Camera-type eye (tissue), 1 donor: ENCODE measurements at places on chromosomes 12 and 14. TPM values are rescaled to one million over a fixed set of nuclear protein-coding genes. Genes with fewer than 3 reads are reported as not detected.

The NEUROD4 gene
- 367 TPM for total RNA-seq

The RASAL1 gene
- total RNA-seq: 2.9 TPM

The PDZRN4 gene
- total RNA-seq: 5.2 TPM

The VDR gene
- total RNA-seq: 0.88 TPM

The PRB3 gene
- total RNA-seq: not detected

The SYNDIG1L gene
- total RNA-seq: 0.60 TPM

The HOXC12 gene
- total RNA-seq: not detected

The PTHLH gene
- total RNA-seq: 6.7 TPM

The LRCOL1 gene
- 0.66 TPM for total RNA-seq

The MAP1LC3B2 gene
- 1.5 TPM for total RNA-seq

The PRH1 gene
- total RNA-seq: 117 TPM

The COL2A1 gene
- total RNA-seq: 150 TPM

The GPR132 gene
- total RNA-seq: 0.66 TPM

The ZNF385A gene
- 105 TPM for total RNA-seq

The SIX1 gene
- 11.8 TPM for total RNA-seq

The BDKRB2 gene
- total RNA-seq: 7.4 TPM

The C12orf50 gene
- 0.22 TPM for total RNA-seq

The AVPR1A gene
- 25.7 TPM for total RNA-seq

The ZDHHC22 gene
- 5.6 TPM for total RNA-seq

The AQP2 gene
- not detected for total RNA-seq
